Activated CD4-positive, alpha-beta T cell treated with anti-CD3 and anti-CD28 coated beads, Interleukin-2, Interleukin-4, amounts not matched to agents 100 ng/mL and 50 ng/mL, durations not matched to agents 16 hours and 8 hours (primary cell): ENCODE measurements at places on chromosomes 1 and 21.

DNA sequence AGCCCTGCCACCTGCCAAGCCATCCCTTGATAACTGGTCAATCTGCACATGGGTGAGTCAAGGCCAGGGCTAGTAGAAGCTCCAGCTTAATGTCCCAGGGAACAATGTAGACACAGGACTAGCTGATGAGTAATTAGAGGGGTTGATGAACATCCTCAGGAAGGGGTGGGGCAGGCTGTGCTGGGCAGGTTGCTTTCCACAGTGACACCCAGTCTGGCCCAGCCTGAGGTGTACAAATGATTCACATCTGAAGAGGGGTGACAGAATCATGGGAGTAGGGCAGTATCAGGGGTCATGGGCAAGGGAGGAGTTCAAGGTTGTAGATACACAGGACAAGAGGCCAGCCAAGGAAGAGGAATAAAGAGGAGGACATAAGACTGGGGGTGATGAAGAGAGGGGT is 4.3 kb downstream of the LPAR3 start:
- DNase-seq = no peak

GRCh38 chr1:226738995-226739695 is at the start of gene ITPKB:
Gene ITPKB (minus strand): TSS chr1:226739282. CDS start chr1:226737458, 1,824 bp downstream.
- peak; percentile 71 for DNase-seq

GRCh38 chr1:159866066-159866465 is 3.6 kb upstream of the VSIG8 start:
- DNase-seq = no peak

- no peak for DNase-seq
Observed at GRCh38 chr21:31875496-31876015, 2.7 kb downstream of the HUNK start.

DNA sequence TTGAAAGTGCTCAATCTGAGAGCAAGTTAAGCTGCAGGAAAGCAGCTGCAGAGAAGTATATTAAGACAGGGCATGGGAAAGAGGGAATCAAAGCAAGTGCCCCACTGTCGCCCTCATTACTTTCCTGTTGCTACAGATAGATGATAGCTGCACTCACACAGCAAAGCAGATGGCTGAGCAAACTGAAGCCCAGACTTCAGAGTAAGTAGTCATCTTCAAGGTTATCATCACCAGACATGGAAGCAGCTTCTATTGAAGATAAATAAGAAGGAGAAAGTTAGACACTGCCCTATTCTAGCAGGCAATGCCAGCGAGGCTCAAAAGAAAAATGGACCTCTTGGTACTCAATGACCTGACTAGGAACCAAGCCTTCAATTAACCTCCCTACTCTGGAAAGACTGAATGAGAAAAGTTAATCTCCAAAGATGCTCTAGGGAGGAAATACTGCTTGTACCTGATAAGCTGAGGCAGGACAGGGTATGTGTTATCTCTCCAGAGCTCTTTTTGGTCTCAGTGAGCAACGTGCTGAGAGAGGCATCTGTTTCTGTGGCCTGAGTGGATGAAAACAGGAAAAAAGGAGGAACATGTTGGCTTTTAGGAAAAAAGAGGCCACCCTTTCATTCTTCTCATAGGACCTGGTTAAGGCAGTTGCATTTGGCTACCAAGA is 11.1 kb upstream of the MRPL9 start:
- DNase-seq = no peak

GRCh38 chr1:147245129-147245528 is 2.6 kb downstream of the CHD1L start:
- no peak for DNase-seq

DNA sequence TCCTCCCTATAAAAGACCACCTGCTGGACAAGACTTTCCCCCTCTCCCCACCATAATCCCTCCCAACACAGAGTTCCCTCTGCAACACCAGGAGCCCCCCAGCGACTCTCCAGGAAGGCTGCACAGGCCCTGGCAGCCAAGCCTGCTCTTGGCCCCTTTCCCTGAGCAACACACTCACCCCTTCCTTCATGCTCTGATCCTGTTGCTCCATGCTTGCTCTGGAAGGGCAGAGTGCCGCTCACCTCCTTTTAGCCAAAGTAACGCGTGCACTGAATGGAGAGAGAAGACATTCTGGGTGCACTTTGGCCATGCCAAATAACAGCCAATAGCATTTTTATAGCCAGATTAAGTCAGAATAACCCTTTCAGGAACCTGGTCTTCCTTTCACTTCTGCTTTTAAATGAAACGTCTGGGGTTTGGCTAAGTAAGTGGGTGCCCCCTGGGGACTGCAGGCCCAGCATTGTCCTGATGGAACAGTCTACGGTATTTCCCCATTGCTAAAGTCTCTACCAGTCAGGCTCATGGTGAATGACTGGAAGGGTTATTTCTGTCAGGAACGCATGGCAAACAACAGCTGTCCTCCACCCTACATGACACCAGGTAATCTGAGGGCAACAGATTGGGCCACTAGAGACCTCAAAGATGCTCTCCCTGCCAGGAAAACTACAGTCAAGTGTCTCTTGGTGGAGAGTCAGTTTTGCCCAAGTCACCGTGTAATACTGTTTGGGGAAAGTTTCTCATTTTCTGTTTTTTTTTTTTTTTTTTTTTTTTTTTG is at the start of gene SLC2A5:
TSS of gene SLC2A5 (minus strand) at position 310 of the 775 bp plus-strand sequence. CDS start at position 211, 99 bp downstream.
- no peak for DNase-seq

- no peak for DNase-seq
Observed at GRCh38 chr1:11797525-11798216, 8.1 kb downstream of the MTHFR start.

DNA sequence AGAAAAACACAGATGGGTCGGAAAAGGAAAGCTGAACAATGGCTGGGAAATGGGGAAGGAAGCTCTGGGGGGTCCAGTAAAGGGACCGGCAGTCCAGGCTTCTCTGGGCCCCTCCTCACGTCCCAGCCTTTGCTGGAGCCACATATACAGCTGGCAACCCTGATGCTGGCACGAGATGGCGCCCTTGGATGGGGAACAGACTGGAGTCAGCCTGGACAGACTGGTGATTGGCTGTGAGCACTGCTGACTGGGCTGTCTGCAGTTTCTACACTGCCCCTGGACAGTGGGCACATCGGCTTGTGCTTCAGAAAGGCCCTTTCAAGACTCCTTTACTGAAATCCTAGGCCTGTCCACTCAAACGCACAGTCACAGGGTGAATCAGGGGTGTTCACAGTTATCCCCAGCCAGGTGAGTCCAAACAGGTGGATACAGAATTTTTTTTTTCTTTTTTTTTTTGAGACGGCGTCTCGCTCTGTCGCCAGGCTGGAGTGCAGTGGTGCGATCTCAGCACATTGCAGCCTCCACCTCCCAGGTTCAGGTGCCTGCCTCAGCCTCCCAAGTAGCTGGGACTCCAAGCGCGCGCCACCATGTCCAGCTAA is 31.1 kb upstream of the ZBTB40 start:
- peak; percentile 58 for DNase-seq

- peak; percentile 74 for DNase-seq
Observed at GRCh38 chr1:9280015-9280860, 12.5 kb upstream of the SPSB1 start.
